AG10803 (cell line): ENCODE measurements at places on chromosomes 1 and 21.
A peak's percentile ranks its signal among the peaks of the same experiment; 100 is the strongest.

GRCh38 chr1:219489636-219490035, 123.3 kb downstream of the ZC3H11B start:
- no peak for DNase-seq

DNA sequence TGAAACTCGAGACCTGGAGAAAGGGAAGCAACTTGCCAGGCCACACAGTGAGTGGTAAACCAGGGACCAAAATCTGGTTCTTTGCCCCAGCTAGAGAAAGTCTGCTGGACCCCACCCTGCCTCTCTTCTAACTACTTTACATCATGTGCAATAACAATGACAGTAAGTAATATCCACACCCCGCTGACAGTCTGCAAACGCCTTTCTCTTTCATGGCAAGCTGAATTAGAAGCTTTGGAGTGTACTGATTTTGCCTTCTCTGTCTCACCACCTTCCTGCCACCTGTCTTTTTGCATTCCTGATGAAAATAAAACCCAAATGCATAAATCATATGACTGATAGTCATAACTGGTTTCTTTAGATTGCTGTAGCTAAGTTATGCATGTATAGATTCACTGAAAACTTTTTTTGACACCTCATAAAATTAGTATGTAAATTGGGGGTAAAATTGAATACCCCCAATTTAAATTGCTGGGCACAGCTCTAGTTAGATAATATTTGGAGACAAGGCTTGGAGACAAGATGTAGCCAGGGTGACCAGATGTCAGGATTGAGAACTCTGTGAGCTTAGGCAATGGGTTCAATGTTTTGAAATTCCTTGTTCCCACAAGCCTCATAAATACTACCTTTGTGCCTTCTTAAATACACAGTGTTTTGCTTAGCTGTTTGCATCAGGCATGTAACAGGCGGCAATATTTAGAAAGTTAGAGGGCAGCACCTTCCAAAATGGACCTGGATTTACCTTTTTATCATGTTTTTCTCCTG, 73.5 kb downstream of the ST6GALNAC5 start:
- peak; percentile 50 for DNase-seq

DNA sequence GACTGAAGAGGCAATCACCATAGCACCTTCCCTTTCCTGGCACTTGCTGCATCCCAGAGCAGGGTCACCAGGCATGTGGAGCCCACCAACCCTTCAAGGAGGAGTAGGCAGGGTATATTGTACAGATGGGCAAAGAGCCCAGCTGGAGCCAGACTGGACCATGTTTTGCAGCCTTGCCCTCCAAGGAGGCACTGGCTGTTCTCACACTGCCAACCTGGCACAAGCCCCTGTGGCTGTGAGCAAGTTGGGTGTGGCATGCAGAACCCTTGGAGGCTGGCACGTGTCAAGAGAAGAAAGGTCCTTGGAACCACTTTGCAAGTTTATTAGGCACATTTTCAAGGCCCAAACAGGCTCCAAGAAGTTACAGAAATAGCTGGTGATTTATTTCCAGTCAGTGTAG, 146.4 kb downstream of the FOXD2 start:
- no peak for DNase-seq

DNA sequence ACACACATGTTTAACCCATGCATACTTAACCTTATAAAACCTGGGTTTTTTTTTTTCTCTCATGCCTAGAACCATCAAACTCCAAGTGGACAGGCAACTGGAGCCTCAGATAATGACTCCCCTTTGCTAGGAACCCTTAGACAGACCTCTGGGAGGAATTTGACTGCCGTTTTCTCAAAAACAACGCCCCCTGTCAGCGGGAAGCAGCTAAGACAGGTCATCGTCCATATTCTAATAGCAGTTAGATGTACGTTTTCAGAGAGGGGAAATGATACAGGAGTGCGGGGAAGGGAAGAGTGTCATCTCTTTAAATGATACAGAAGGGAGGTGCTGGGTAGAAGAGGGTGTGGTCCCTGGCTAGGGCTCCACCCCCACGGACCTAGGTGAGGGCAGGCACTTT, 34.7 kb downstream of the LRRC3 start:
- no peak for DNase-seq

DNA sequence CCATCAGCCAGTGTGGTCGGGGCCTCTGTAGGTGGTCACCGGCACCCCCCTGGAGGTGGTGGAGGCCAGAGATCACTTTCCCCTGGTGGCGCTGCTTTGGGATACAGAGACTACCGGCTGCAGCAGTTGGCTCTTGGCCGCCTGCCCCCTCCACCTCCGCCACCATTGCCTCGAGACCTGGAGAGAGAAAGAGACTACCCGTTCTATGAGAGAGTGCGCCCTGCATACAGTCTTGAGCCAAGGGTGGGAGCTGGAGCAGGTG, 961 bp downstream of the RBM15 start:
- no peak for DNase-seq

- DNase-seq = peak; percentile 53
Observed at GRCh38 chr1:223730479-223731132, 18.3 kb downstream of the CAPN2 start.

GRCh38 chr1:211347077-211347844, 20.6 kb downstream of the TRAF5 start:
- DNase-seq = no peak

- peak; percentile 72 for DNase-seq
Observed at GRCh38 chr1:162349635-162350330, 26.9 kb downstream of the SPATA46 start.
